Epithelial cell of prostate (primary cell): ENCODE measurements at places on chromosomes 1 and 21.

DNA sequence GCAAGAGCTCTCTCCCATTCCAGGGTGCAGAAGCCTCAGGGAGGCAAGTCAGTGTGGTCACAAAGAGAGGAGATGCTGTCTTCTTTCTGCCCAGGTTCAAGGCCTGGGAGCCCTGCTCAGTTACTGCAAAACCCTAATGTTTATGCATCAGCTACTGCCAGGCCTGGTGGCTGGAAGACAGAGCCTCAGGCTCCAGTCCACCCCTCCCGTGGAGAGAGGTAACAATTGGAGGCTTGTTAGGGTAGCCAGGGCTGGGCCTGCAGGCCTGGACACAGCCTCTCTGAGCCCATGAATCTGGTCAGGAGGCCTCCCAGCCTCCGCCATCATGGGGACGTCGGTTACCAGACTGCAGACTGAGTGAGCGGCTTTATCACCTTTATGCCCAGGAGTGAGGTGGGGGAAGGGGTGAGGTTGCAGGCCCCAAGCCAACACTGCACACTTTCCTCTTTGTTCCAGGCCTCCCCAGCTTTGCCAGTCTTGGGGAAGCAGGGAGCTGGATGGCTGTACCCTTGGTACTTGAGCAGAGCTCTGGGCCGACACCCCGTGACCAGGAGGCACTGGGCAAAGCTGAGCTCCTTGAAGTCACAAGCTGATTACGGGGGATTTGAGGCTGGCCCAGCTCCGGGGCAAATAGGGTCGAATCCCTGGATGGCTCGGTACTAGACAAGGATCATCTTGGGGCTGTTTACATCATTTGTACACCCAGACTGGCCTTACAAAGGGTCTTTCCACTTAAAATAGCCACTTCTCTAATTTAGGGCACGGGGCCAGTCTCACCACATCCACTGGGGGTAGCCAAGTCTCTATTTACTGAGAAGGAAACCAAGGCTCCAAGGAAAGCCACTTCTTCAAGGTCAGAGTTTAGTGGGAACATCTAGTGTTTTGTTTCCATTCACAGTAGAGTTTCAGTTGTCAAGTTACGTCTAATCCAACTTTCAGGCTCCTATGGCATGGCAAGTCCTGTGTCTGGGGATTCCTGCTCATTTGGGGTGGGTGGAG, 5.2 kb downstream of the SLC2A1 start:
- DNase-seq, result no peak

- no peak for DNase-seq
These were observed 167.8 kb downstream of the DHRS3 start for GRCh38 chr1:12450090-12450755.

GRCh38 chr1:6198646-6199297, 623 bp downstream of the RPL22 start:
- DNase-seq, result no peak

DNA sequence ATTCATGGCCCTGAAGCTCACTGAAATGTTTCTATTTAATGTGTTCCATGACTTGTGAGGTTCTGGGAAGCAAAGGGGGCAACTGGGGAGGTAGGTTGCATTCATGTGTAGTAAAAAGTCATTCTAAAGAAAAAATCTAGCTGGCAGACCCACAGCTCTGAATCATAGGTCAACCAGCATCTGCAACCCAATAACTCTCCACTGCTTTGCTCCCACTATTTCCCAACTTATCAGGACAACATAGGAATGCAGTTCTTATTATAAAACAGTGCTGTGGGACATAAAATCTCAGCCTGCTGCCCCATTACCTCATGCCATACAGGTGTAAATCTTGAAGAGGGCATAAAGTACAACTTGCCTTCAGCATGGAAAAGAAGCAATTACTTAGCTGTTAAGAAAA, 576.1 kb upstream of the PTBP2 start:
- DNase-seq, result no peak

- no peak for DNase-seq
These were observed 16.4 kb downstream of the IFNGR2 start for GRCh38 chr21:33419538-33420123.

- no peak for DNase-seq
These were observed 52.0 kb upstream of the KCNA3 start for GRCh38 chr1:110726755-110727154.

DNA sequence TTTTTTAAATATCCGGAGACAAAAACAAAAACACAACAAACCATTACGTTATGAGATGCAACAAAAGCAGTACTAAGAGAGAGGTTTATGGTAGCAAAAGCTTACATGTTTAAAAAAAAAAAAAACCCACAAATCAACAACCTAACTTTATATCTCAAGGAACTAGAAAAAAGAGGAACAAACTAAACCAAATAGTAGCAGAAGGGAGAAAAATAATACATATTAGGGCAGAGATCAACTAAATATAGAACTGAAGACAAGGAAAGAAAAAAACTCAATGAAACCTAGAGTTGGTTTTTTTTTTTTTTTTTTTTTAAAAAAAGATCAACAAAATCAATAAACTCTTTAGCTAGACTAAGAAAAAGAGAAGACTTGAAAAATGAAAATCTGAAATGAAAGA, 34.9 kb downstream of the ZNF644 start:
- DNase-seq, result no peak

DNA sequence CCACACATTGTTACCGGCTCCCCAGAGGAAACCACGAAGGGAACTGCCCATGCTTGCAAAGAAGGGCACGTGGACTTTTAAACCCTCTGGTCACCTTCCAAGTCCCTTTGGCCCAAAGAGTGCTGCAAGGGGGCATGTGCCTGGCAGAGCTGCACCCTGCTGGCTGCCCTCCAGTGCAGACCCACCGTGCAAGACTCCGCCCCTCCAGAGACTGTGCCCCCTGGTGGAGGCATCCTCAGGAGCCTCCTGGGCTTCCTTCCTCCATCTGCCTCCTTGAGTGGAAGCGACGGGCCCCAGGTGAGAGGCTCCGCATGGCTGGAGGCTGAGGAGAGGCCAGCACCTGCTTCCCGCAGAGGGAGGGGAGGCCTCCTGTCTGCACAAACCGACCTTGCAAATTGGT, 100.6 kb downstream of the CRYAA start:
- DNase-seq, result no peak

DNA sequence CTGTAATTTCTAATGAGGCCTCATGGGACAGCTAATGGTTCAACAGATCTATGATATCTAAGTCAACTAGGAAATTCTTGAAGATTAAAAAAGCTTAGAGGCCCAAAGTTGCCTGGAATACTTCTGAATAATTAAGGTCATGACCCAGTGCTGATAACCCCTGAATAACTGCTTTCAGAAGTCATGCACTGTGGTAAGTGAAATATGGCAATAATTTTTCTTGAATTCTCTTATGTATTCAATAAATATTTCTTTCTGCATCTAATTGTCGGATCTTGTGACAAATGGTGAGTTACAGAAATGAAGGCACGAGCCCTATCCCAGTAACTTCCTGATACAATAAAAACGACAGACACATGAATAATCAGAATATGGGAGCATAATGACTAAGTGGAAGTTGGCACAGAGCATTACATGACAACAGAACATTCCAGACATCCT, 219.3 kb upstream of the GREM2 start:
- peak; percentile 43 for DNase-seq

DNA sequence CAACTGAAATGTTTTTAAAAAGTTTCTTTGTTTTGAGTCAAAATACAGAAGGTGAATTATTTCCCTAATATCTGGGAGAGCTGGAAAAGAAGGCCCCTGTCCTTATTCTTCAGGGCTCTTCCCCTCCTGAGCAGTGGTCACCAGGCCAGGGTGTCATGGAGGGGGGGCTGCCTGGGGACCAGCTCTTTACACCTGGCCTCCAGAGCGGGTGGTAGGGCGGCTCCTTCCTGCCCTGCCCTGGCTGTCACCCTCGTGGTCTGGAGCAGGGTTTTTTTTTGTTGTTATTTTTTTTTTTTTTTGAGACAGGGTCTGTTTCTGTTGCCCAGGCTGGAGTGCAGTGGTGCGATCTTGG, 6.6 kb downstream of the SKI start:
- no peak for DNase-seq

GRCh38 chr1:7458946-7459345, 312.1 kb upstream of the VAMP3 start:
- DNase-seq, result no peak

- no peak for DNase-seq
These were observed 497.8 kb downstream of the PLA2G4A start for GRCh38 chr1:187326557-187326956.

DNA sequence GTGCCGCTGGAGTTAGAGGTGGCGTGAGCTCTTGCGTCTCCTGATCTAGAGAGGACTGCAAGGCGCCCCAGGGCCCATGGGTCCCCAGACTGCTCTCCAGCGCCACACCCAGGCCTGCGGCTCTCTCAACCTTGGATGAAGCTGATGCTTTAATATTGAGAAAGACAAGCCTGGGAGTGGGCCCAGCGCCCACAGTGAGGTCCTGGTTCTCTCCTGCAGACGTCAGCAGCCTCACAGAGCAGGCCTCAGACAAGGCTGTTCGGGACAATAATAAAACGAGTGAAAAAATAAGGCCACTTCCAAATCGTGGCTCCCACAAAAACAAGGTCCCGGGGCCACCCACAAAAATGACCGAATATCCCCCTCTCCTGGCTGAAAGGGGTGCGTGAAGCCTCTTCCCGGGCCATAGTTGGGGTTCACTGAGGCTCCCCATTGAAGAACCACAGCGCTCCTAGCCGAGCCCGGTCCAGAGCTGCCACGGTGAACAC, 6.0 kb upstream of the DNMT3L start:
- DNase-seq, result no peak

- no peak for DNase-seq
These were observed 249.4 kb downstream of the RPS6KC1 start for GRCh38 chr1:213300433-213300832.

DNA sequence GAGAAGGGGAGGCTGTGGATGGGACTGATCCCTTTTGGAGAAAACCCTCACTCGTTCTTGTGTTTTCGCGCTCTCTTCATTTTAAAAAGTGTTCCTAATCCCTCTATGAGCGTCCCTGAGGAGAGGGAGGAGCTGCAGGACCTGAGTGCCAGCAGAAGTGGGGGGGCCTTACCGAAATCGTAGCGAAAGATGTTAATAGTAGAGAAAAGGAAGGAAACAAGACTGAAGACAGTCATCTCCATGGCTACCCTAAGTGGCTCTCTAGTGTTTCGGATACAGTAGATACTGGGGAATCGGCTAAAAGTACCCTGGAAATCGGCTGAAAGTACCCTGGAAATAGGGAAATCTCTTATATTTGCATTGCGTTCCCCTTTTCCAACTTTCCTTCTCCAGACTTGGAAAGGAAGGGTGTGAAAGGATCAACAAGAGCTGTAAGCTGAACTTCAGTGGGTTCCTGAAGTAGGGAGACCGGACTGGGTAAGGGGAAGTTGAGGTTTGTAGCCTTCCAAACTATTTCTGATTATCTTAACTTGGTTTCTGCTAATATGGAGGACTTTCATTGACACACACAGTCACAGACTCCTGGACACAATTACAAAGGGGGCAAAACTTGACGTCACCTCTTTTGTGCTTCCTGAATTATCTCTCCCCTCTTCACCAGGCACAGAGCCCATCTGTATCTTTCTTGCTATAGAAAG, 486 bp upstream of the DSTYK start:
- DNase-seq, result no peak

DNA sequence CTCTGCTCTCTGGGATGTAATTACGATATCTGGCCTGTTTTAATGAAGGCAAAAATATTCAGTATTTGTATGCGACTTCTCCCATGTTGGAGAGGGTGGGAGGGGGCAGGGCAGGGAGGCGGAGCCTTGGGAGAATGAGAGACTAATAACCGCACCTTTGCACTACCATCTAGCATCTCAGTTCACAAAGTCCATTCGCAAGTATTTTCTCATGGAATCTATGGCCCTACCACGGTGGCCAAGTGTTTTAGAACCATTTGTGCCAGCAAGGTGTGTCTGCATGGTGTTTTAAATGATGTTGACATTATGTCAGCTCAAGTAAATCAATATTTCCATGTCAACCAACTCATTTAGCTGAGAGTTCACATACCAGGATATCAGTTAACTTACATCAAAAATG, 14.3 kb upstream of the BLACAT1 start:
- no peak for DNase-seq

GRCh38 chr1:215474940-215475339, 92.2 kb upstream of the KCTD3 start:
- no peak for DNase-seq
